ENCODE measurements at places on chromosomes 3 and 15. TPM values are rescaled to one million over a fixed set of nuclear protein-coding genes. Genes with fewer than 3 reads are reported as not detected.

- no peak for DNase-seq
Observed at GRCh38 chr3:161314836-161315395, 56.4 kb downstream of the SPTSSB start.

- peak; percentile 73 for DNase-seq
Observed at GRCh38 chr15:69593981-69594966, 141.7 kb downstream of the RPLP1 start.

- peak; percentile 61 for DNase-seq
Observed at GRCh38 chr3:45987368-45988291, 8.0 kb downstream of the FYCO1 start.

GRCh38 chr15:88491158-88491557 lies 23.6 kb downstream of the MRPS11 start:
- no peak for DNase-seq

DNA sequence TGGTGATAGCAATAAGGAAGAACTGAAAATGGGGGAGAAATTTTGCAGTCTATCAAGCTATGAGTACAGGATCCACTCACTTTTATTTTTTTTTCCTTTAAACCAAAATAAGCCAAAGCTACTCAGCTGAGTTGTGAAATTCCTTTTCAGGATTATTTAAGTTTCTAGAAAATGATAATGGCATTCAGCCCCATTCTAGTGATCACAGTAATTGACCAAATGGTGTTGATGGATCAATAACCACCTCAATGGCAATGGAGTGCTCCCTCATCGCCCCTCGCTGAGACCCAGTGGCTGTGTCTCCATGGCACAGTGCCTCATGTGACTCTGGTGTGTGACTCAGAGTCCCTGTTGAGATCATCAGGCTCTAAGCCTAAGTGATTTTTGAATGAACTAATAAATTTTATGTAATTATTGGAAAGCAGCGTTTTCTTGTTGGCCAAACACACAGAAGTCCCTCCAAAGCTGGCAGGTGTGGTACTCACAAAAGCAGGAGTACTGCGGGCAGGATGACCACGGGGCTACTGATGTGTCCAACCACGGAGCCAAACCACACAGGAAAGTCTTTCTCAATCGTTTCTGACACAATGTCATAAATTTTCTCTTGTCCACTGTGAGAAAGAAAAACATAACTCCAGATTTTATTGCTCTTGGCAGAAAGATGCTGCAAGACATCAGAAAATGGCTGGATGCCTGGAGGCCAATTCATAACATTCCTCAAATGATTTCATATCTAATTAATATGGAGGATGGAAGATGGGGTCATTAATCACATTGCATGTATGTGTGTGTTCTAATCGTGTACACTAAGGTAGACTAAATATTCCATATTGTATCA lies 14.4 kb upstream of the STARD5 start:
- no peak for DNase-seq

- no peak for DNase-seq
Observed at GRCh38 chr3:174329321-174329720, 529.8 kb upstream of the NAALADL2 start.

DNA sequence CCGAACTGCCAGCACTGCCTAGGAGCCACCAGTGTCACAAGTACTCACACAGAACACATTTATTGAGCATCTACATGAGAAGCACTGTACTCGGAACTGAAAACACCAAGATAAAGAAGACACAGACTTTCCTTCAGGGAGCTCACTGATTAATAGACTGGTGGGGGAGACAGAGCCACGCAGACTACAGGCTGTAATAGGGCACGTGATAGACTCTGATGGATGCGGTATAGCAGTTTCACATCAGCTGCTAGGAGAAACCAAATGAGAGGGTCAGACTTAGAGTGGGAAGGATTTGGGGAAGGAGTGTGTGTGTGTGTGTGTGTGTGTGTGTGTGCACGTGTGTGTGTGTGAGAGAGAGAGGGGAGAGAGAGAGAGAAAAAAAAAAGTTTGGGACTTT lies 12.1 kb downstream of the EPHB1 start:
- DNase-seq: peak; percentile 63

The PLSCR4 gene
- 96.3 TPM for total RNA-seq

The PARP15 gene
- total RNA-seq: 3.7 TPM

The SLC9C1 gene
- total RNA-seq: 3.0 TPM
